HCT116 (cell line): ENCODE measurements at places on chromosomes 5 and 9. TPM values are rescaled to one million over a fixed set of nuclear protein-coding genes. Genes with fewer than 3 reads are reported as not detected.

- DNase-seq, result no peak
- H3K4me1 ChIP-seq, result no peaks in the 10 kb centered on the region
- H3K36me3 ChIP-seq, result no peaks in the 10 kb centered on the region
- H3K27ac ChIP-seq, result no peak overlapping the region
- H3K4me3 ChIP-seq, result no peak overlapping the region
- no peaks in the 10 kb centered on the region for H3K27me3 ChIP-seq
These were observed 43.7 kb downstream of the ZNF366 start for GRCh38 chr5:72463449-72464052.

MAMDC4 gene
- total RNA-seq, result 17.3 TPM

DNA sequence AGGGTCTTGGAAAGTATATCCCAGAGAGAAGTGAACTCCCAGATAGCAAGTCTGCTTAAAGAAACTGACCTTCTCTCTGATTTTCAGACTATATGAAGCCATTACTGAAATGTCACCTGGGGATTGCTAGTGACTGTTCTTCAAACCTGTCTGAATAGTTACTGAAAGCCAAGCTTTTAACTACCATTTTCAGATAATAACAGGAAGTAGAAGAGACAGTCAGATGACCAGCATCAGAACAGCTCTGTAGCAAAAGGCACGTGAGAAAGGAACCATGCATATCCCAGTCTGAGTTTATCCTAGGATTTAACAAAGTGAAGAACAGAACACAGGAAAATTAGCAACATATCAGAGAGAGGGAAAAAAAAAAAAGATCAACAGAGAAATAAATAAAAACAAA lies 74.9 kb upstream of the SELENOP start:
- no peak for DNase-seq
- no peak overlapping the region for H3K27ac ChIP-seq
- no peak overlapping the region for H3K4me3 ChIP-seq
- no peaks in the 10 kb centered on the region for H3K4me1 ChIP-seq

GRCh38 chr5:143064218-143064641 lies 294.1 kb downstream of the ARHGAP26 start:
- no peak for DNase-seq
- no peaks in the 10 kb centered on the region for H3K36me3 ChIP-seq
- H3K27ac ChIP-seq, result no peak overlapping the region
- no peaks in the 10 kb centered on the region for H3K27me3 ChIP-seq
- no peaks in the 10 kb centered on the region for H3K4me1 ChIP-seq

LCN9 gene
- total RNA-seq, result not detected

GRCh38 chr5:54024466-54024865 lies 285.9 kb downstream of the ARL15 start:
- no peak overlapping the region for H3K27ac ChIP-seq
- no peak for DNase-seq
- no peaks in the 10 kb centered on the region for H3K4me1 ChIP-seq
- H3K4me3 ChIP-seq, result no peak overlapping the region

DNA sequence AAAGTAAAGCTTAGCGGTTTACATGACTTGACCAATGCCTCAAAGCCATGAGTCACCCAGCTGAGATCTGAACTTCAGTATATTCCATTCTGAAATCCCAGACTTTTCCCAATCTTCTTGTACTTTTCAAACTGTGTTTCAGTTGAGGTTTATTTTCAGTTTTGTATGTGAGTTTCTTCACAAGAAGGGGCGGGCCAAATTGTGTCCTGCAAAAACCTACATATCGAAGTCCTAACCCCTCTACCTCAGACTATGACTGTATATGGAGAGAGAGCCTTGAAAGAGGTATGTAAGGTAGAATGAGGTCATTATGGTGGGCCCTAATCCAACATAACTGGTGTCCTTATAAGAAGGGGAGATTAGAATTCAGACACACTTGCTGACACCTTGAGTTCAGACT lies 666 bp upstream of the TLR4 start:
- no peak overlapping the region for H3K4me3 ChIP-seq
- H3K27ac ChIP-seq, result no peak overlapping the region
- no peaks in the 10 kb centered on the region for H3K36me3 ChIP-seq
- no peaks in the 10 kb centered on the region for H3K4me1 ChIP-seq
- H3K27me3 ChIP-seq, result no peaks in the 10 kb centered on the region

USP20 gene
- 16.8 TPM for total RNA-seq

EQTN gene
- not detected for total RNA-seq

PFN3 gene
- total RNA-seq, result not detected

DNA sequence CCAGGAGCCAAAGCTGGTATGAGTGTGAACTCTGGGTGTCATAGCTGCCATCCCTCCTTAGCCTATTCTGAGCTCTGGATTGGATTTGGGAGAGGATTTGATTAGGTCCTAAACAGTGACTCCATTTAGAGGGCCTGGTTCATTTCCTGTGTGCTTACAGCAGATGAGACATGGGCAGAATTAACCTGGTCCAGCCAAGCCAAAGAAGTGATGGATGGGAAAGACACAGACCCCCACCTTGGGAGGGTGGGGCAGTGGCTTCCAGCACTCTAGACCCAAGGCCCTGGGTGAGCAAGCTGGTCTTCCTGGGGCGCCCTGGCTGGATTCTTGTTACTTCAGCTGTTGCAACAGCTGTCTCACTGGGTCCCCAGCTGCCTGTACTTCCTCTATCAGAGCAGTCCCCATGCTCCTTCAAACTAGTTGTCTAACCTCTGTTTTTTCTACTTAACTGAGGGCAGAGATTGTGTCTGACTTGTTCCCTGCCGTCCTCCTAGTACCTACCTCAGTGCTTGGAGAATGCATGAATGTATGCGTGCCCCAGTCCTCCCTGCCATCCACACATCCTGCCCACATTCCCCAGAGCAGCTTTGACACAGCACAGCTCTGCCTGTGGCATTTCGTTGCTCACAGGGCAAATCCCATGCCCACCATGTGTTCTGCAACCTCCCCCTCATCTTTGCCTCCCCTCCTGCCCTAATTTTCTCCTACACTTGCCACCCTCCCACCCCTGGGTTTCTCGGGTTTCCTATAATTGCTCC lies 115.9 kb downstream of the RGS3 start:
- peaks cover 70% of the 10 kb centered on the region for H3K4me1 ChIP-seq
- no peak for DNase-seq
- H3K36me3 ChIP-seq, result 0 out of 2 replicates have a peak, but pooled peaks cover 10% of the 10 kb centered on the region
- peak overlapping the region; percentile 82 for H3K27ac ChIP-seq

DNA sequence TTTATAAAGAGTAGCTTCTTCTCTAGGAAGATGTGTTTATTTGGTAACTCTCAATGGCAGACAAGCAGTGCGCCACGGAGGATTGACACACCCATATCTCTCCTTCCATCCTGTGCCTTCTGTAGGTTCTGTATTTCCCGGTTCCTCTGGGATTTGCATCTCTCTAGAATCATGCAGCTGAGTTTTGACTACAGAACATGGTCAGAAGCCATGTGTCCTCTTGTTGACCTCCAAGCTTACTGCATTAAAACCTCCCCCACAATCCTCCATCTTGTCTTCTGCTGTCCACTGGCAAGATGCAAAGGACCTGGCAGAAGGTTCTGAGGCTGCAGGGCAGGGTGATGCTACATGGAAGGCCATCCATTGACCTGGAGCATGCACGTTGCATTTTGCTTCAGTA lies 482.0 kb downstream of the DMRT2 start:
- H3K4me3 ChIP-seq, result no peak overlapping the region
- no peak overlapping the region for H3K27ac ChIP-seq
- no peaks in the 10 kb centered on the region for H3K36me3 ChIP-seq
- DNase-seq, result no peak
- H3K4me1 ChIP-seq, result no peaks in the 10 kb centered on the region

DNA sequence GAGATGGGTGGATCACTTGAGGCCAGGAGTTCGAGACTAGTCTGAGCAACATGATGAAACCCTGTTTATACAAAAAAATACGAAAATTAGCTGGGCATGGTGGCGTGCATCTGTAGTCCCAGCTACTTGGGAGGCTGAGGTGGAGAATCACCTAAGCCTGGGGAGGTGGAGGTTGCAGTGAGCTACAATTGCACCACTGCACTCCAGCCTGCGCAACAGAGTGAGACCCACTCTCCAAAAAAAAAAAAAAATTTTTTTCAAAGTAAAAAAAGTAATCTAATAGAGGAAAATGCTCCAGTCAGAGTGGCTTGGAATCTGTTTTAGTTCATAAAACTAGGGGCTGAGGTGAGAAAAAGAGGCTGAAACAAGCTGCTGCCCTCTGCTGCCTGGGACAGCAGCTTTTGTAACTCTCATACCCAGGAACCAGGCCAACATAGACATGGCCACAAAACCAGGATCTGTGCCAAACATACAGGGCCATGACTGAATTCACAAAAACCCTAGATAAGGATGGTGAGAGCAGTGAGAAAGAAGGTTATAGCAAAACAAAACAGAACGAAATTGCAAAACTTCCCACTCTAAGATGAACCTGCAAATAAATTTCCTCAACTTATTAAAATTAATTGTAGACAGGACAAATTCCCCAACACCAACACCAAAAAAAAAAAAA lies 13.1 kb upstream of the DCAF12 start:
- no peak overlapping the region for H3K4me3 ChIP-seq
- peak; percentile 41 for DNase-seq
- no peaks in the 10 kb centered on the region for H3K36me3 ChIP-seq
- no peaks in the 10 kb centered on the region for H3K27me3 ChIP-seq

LRRC14B gene
- total RNA-seq, result not detected

DNA sequence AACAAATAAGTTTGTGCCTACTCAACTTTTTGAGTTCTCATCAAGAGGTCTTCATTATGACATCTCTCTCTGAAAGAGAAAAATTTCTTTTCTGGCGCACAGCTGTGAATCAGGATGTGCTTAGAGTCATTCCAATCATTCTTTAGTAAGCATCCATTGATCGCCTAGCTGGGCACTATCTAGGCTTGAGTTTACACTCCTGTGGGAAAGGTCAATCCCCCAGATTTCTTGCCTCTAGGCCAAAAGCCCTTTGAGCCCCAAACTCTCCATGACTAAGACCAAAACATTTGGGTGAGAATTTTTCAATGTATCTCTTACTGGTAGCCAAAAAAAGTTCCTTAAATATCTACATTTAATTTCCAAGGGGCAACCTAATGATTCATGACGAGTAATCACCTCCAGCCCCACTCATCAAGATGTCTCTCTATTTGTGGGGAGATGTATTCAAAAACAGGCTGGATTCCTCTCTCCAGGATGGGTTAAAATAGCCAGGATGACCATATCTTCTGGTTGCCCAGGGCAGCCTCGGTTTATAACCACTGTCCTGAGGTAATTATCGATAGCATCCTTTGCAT lies 101.7 kb downstream of the GNA14 start:
- no peaks in the 10 kb centered on the region for H3K36me3 ChIP-seq
- DNase-seq, result no peak
- H3K4me3 ChIP-seq, result no peak overlapping the region
- no peaks in the 10 kb centered on the region for H3K27me3 ChIP-seq
- H3K4me1 ChIP-seq, result no peaks in the 10 kb centered on the region
- no peak overlapping the region for H3K27ac ChIP-seq

DNA sequence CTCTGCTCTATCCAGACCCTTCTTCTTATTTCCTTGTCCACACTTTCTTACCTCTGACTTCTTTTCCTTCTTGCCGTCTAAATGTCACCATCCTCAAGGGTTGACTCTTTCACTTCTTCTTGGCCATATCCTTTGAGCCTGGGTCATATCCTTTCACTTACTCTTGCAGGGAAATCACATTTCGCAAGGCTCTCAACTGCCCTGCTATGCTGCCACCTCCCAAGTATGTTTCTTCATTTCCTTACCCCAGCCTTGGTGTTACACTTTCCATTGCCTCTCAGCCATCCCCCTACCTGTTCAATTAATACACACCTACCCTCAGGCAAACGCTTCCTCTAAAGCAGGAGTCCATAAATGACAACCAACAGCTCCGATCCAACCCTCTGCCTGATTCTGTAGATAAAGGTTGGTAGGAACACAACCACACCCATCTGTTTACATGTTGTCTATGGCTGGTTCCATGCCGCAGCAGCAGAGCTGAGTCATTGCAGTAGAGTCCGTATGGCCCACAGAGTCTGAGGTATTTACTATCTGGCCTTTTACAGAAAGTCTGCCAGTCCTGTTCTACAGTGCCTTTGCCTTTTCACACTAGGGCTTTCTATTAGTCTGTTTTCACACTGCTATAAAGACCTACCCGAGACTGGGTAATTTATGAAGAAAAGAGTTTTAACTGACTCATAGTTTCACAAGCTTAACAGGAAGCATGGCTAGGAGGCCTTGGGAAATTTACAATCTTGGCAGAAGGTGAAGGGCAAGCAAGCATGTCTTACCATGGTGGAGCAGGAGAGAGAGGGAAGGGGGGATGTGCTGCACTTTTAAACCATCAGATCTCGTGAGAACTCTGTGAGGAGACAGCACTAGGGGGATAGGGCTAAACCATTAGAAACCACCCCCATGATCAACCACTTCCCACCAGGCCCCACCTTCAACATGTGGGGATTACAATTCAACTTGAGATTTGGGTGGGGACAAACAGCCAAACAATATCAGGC lies 97.9 kb downstream of the SV2C start:
- no peaks in the 10 kb centered on the region for H3K27me3 ChIP-seq
- no peak for DNase-seq
- no peak overlapping the region for H3K27ac ChIP-seq
- H3K4me3 ChIP-seq, result no peak overlapping the region

DOLK gene
- total RNA-seq, result 12.0 TPM

- H3K27me3 ChIP-seq, result no peaks in the 10 kb centered on the region
- no peaks in the 10 kb centered on the region for H3K4me1 ChIP-seq
- no peak overlapping the region for H3K27ac ChIP-seq
- no peaks in the 10 kb centered on the region for H3K36me3 ChIP-seq
- no peak overlapping the region for H3K4me3 ChIP-seq
These were observed 154.4 kb upstream of the GRAMD2B start for GRCh38 chr5:126268697-126269315.

DNA sequence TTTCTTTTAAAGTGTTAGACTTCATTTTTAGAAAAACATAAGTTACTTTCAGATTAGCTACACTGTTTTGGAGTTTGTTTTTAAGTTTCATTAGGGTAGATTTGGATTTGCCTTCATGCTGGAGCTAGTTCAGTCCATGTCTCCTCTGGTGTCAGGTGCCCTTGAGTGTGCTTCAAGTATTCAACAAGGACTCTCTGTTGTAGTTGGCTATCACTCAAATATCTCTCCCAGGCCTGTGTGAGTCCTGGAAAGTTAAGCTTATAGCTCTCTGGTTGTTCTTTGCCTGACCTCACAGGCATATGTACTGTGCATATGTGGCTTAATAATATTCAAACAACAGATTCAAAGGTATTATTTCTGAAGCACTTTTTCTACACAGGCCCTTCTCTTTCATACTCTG lies 45.4 kb downstream of the PTBP3 start:
- H3K27me3 ChIP-seq, result no peaks in the 10 kb centered on the region
- H3K27ac ChIP-seq, result no peak overlapping the region
- peaks cover 25% of the 10 kb centered on the region for H3K36me3 ChIP-seq
- H3K4me1 ChIP-seq, result no peaks in the 10 kb centered on the region

- DNase-seq, result no peak
- no peak overlapping the region for H3K4me3 ChIP-seq
- H3K27ac ChIP-seq, result no peak overlapping the region
- no peaks in the 10 kb centered on the region for H3K27me3 ChIP-seq
- H3K4me1 ChIP-seq, result peaks cover 3% of the 10 kb centered on the region; the same call in 1 of the 2 replicates
These were observed 17.0 kb upstream of the MOCS2 start for GRCh38 chr5:53126521-53126920.

DNA sequence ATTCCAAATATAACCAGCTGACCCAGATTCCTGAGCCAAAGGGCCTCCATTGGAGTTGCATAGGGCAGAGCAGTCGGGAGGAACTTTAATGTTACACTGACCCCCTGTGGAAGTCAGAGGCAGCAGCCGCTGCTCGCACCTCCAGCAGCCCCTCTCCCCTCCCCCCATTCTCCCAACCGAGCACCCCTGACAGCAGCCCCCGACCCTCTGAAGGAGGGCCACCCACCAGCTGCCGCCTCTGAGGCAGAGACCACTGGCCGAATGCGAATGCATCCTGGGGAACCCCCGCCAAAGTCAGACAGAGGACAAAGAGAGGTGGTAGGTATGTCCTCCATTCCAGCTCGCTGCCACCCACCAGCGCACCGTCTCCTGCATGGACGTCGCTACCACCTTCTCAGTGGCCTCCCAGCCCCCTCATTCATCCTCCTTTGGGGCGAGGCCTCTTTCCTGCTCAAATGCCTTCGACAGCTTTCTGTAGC lies 231.0 kb downstream of the CDK5RAP2 start:
- H3K27me3 ChIP-seq, result no peaks in the 10 kb centered on the region
- H3K4me1 ChIP-seq, result peaks cover 8% of the 10 kb centered on the region
